ENCODE measurements at places on chromosomes 2 and 18.
A peak's percentile ranks its signal among the peaks of the same experiment; 100 is the strongest.

DNA sequence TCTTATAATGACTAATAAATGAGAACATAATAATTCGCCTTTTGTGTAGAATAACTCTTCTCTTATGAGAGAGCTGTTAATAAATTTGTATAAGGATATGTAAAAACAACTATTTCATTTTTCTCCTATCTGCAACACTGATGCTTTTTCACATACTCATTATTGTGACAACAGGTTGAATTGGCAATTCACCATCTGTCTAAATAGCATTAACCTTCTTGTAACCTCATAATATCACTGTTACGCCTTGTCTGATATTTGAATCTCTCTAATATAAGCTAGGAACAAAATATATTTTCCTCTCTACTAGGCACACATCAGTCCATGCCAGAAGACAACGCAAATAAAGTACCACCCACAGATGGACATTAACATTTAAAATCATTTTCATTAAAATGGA, 938.9 kb downstream of the CPS1 start:
- no peak for DNase-seq

DNA sequence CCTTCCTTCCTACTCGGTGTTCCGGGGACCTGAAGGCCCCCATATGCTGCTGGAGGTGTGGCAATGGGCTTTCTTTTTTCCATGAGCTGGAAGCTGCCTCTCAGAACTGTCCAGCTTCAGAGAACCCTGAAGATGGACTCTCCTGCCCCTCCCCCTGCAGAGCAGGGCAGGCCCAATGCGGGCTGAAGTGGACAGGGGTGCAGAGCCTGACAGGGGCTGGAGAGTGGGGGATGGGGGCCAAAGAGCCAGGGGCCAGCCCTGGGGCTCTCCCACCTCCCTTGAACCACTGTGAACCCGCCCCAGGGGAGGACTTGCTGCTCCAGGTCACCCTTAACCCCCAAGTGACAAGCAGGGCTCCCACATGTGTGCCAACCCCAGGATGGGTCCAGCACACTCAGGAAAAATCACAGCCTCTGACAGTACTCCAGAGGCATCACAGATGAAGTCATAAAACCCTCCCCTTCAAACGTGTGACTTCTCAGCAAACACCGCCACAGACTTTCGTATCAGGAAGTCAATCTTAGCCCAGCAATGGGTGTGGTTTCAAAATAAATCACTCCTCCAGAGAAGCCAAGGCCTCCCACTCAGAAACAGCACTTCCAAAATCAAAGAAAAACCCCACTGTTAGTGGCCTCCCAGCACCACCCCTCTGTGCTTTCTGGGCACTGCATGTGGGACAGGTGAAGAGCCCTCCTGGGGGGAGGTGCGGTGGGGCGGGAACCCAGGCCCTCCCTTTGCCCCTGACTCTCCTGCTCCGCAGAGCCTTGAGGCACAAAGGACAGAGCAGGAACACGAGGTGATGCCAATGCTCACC, 135.8 kb downstream of the HDAC4 start:
- peak; percentile 70 for DNase-seq

GRCh38 chr2:157874997-157875640, 1.0 kb downstream of the ACVR1 start:
- DNase-seq: peak; percentile 93

DNA sequence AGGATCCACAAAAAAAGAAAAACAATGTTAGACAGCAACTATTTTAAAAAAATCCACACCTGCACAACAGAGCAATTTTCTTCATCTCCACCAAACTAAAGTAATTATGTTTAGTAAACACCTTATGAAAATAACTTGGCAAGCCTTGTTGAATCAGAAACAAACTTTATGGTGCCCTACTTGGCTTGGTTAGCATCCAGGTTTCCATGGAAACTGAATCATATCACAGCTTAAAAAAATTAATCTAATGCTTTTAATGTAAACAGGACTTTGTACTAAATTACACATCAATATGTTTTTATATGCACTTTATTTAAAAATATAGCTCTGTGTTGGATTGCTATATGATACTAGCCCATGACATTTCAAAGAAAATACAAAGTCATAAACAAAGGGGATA, 1882.4 kb downstream of the SUCLG1 start:
- no peak for DNase-seq

GRCh38 chr2:24920098-24920808, at the start of gene ADCY3:
TSS of gene ADCY3 (minus strand) at chr2:24920237. CDS start at chr2:24918987, 1,250 bp downstream.
- DNase-seq: no peak

GRCh38 chr2:204722207-204722606, 176.9 kb downstream of the PARD3B start:
- DNase-seq: peak; percentile 9

DNA sequence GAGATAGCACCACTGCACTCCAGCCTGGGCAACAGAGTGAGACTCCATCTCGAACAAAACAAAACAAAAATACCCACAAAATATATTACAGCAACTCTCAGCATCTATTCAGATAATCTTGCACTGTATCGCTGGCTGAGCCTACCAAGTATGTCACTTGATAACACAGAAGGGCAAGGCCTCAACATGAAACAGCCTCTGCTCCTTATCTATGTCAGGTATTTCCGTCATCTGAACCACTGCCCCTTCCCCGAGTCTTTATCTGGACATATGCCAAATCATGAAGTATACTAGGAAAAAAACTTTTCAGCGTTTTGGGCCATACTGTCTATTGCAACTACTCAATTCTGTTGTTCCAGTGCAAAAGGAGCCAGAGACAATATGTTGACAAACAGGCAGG, 17.7 kb downstream of the PDIA6 start:
- DNase-seq: no peak

- no peak for DNase-seq
Measured at GRCh38 chr2:123670286-123670685, 354.8 kb upstream of the CNTNAP5 start.

GRCh38 chr2:142222715-142223114, 91.9 kb upstream of the LRP1B start:
- DNase-seq: no peak

DNA sequence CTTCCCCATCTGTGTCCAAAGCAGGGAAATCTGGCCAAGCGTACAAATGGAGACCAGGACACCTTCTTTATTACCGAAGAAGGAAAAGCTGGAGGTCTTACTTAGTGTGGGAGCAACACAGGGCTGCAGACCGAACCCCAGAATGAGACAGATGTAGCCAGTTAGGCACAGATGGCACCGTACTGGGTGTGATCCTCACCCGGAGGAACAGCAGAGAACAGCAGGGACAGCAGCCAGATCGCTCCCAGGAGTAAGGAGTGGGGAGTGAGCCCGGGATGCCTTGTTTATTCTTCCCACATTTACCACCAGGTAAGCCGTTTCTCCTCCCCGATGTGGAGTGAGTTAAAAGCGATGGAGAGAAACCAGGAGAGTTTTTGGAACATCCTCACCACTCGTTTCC, 150.7 kb upstream of the SPRED2 start:
- no peak for DNase-seq

DNA sequence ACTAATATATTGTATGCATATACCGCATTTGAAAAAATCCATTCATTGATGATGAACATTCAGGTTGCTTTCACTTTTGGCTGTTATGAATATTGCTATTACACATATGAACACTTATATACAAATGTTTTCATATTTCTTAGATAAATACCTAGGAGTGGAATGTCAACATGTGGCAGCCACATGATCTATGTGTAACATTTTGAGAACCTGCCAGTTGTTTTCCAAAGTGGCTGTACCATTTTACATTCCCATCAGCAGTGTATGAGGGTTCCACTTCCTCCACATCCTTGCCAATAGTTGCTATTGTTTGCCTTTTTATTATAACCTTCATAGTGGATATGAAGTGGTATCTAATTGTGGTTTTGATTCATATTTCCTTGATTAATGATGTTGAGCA, 40.5 kb downstream of the CCDC85A start:
- DNase-seq: no peak

DNA sequence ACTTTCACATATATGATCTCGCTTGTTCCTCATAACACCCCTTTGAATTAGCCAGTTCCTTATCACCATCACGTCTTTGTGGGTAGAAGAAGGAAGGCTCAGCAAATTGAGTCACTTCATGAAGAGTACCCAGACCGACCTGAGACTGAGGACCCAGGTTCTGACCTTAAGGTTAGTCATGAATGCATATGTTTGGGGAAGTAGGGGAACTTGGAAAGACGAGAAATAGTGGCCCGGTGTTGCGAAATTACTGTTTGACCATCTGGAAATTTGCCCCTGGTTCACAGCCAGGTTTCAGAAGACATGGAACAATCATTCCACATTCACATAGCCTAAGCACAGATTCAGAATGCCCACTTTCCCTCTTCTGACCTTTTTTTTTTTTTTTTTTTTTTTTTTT, 59.8 kb downstream of the MEIS1 start:
- DNase-seq: no peak

DNA sequence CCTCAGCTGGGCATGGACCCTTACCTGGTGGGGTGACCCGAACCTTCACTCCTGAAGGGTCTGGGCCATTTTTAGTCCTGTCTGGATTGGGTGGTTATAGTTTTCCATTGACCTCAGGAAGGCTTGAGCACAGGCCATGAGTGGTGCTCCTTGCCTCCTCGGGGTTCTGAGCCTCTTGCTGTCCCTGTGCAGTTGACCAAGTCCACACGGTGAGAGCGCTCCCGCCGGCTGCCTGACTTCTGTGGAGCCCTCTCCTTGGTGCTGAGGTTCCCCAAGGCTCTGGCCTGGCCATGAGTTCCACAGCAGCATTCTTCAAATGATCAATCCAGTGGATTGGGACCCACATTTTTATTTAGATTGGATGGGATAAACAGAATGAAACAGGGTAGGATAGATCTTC, 159.5 kb downstream of the SEPTIN10 start:
- no peak for DNase-seq

DNA sequence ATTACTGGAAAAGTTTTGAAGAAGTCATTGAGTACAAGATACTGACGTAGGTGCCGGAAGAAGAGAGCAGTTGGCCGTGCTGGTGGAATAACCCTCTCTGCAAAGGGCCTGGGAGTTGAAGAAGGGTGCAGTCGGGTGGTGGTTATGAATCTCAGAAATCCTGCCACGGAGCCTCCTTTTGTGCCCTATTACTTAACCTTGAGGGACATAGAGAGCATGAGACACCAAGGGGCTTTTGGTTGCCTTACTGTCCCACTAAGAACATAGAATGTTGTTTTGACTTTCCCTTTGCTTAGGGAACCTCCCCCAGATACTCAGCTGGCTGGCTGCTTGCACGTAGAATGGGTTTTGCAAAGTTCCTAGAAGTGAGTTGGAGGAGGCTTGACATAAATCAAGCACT, 1.3 kb upstream of the CD28 start:
- no peak for DNase-seq

DNA sequence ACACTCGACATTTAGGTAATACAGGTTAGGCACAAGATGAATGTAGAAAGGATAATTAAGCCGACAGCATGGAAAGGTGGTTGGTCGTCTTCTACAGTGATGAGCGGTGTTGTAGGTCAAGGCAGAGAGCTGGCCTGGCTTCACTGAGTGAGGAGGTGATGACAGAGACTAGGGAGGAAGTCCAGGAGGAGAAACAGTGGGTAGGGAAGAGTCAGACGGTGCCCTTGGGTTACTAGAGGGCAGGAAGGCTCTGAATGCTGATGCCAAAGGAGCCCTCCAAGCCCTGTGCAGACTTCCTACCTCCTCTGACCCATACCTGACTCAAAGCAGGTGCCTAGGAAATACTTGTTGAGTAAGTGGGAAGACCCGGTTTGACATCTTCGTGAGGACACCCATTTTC, 100.8 kb downstream of the ITGB1BP1 start:
- DNase-seq: no peak

DNA sequence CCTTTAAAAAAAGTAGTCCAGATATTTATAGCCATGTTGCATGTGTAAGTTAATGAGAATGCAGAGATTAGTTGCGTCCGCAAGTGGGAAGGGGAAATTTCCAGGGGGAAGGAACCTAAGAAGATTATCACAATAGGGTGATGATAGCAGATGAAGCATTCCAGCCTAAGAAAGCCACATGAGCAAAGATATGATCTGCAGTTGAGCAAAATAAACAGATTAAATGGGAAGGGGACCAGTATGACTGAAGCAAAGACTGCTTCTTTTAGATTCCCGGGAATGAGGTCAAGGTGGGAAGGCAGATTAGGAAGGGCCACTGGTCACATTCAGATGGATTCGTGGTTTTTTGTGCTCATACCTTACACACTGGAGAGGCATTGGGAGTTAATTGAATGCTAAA, 154.6 kb upstream of the CDH2 start:
- no peak for DNase-seq

GRCh38 chr2:171432969-171433762, 624 bp downstream of the METTL8 start:
- DNase-seq: no peak

- no peak for DNase-seq
Measured at GRCh38 chr2:160501370-160501769, 7.8 kb upstream of the RBMS1 start.

GRCh38 chr2:64608867-64609226, 44.9 kb downstream of the SERTAD2 start:
- DNase-seq: no peak

GRCh38 chr2:88563129-88563528, 64.1 kb downstream of the EIF2AK3 start:
- DNase-seq: no peak

DNA sequence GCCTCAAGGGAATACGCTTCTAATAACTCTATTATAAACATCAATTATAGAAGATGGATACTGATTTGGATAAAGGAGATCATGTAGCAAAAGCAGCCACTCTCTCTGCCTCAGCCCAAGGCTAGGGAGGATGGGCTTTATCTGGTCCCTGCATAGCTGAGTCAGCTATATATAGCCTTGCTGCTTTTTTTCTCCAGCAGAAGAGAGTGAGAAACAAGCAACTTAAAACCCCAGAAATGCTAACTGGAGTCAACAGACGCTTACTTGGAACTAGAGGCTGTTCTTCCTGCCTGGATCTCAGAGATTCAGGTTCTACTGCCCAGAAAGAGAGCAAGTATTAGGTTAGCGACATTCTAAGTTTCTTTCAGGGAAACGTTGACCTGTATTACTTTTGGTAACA, 426.7 kb upstream of the KLHL29 start:
- DNase-seq: peak; percentile 10

GRCh38 chr2:207937823-207938222, 87.5 kb downstream of the PLEKHM3 start:
- peak; percentile 4 for DNase-seq

- no peak for DNase-seq
Measured at GRCh38 chr18:50055488-50055887, 139.5 kb downstream of the MYO5B start.

GRCh38 chr2:154580767-154581166, 117.7 kb upstream of the KCNJ3 start:
- no peak for DNase-seq

GRCh38 chr2:240162032-240162431, 21.6 kb upstream of the OTOS start:
- DNase-seq: no peak

DNA sequence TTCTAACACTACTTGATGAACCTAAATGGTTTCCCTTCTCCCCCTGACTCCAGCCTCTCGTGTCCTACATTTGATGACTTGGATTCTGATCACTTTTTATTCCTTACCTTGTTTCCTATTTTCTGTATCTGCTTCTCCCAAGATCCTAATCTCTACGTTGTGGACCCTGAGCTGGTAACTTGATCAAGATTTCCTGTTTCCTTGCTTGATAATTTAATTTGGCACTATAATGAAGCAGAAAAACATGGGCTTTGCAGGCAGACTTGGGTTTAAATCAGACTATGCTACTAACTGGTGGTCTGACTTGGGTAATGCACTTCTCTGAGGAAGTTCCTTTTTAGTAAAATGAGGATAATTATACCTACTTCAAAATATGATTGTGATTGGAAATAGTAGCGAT, 11.7 kb upstream of the FBXO11 start:
- DNase-seq: no peak

All from muscle of back (tissue), 13 donors.